H7 (cell line): ENCODE measurements at places on chromosomes 7 and 10.

DNA sequence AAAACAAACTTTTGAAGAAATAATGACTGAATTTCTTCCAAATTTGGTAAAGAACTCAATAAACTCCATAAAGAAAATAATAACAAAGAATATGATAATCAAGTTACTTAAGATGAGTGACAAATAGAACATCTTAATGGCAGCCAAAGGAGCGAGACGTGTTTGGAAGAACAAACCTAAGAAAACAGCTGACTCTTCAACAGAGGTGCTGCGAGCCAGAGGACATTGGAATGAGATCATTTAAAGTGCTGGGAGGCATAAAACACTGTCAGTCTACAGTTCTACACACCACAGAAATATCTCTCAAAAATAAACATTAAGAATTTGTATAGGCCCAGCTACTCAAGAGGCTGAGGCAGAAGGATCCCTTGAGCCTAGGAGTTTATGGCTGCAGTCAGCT lies 443.5 kb downstream of the PAXIP1 start:
- no peak for DNase-seq

DNA sequence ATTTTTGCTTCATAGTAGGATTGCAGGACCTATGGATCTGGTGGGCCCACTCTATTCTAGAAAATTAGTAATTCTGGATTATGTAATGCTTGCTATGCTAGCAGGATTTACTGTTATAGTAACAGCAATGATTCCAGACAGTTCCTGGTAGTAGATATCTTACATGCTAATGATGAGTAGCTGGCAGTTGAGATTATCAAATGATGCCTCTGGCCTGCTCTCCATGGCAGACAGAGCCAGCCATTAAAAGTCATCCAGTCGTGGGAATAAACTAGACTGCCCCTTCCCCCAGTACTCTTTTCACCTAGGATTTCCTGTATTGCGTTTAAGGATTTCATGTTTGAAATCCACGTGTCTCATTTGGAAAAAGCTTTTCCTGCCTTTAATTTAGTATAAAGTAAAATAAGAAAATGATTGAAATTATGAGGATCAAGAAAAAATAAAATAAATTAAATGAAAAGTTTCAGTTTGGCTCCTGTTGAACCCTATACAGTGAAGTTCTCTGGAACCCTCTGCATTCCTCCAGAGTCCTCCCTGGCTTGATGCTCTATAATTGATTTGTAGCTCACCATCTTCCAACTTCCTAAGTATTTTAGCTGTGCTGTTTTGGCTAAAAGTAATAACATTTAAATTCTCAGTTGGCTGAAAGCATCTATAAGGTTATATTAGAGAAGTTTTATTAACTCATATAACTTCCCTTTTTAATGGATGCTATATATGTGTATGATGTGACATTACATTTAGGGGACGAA lies 14.6 kb downstream of the UMAD1 start:
- DNase-seq = no peak

DNA sequence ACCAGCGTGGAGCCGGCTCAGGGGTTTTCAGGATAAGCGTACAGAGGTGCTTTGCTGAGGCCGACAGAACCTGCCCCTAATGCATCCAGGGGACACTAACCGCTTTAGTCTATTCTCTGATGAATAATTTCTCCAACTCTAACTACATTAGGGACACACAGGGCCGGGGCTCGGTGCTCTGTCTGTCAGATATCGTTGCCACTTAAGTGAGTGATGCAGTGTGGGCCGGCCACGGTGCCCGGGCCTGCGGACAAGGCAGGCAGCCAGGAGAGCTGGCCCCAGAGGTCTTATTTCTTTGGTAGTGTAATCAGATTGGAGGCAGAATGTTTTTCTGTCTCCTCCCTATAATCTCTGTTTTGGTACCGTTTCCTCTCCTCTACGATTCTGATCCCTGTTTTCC lies 62.7 kb downstream of the ADRA2A start:
- no peak for DNase-seq

GRCh38 chr10:34816501-34817002 lies 1.5 kb upstream of the PARD3 start:
- DNase-seq = peak; percentile 51

GRCh38 chr10:117241541-117242462 lies 888 bp downstream of the SLC18A2 start:
- DNase-seq = peak; percentile 87

DNA sequence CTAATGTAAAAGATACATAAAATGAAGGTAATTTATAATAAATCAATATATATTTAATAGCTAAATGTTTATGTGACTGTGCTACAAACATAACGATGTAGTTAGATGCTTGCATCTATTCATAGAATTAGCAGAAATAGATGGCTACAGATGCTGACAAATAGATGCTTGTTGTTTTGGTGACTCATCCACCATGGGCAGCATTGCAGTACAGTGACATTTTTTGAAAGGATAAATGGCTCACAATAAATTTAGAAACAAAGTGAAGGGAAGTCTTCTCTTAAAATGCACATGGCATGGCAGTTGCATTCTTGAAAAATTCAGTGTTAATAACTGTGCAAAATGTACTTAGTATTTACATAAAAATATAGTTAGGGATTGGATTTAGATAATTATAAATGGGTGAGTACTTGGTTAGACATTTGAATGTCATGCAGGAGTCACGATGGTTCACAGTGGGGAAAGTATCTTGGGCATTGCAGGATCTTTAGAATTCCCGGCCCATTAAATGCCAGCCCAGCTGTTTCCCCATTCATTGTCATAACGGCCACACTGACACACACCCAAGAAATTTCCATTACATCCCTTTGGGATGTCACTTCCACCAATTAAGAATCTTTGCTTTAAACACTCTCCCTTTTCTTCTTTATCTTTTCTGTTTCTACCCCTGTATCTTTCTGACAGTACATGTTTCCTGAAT lies 564.1 kb downstream of the ATRNL1 start:
- DNase-seq = no peak

- DNase-seq = no peak
Measured at GRCh38 chr7:142759433-142759832, 10.2 kb downstream of the PRSS1 start.
